ENCODE measurements at places on chromosomes 13 and 19.

- DNase-seq = peak; percentile 65
Observed at GRCh38 chr19:2315818-2316353, 7.9 kb upstream of the LINGO3 start.

- DNase-seq = no peak
Observed at GRCh38 chr13:50999641-51000040, 90.0 kb downstream of the RNASEH2B start.

DNA sequence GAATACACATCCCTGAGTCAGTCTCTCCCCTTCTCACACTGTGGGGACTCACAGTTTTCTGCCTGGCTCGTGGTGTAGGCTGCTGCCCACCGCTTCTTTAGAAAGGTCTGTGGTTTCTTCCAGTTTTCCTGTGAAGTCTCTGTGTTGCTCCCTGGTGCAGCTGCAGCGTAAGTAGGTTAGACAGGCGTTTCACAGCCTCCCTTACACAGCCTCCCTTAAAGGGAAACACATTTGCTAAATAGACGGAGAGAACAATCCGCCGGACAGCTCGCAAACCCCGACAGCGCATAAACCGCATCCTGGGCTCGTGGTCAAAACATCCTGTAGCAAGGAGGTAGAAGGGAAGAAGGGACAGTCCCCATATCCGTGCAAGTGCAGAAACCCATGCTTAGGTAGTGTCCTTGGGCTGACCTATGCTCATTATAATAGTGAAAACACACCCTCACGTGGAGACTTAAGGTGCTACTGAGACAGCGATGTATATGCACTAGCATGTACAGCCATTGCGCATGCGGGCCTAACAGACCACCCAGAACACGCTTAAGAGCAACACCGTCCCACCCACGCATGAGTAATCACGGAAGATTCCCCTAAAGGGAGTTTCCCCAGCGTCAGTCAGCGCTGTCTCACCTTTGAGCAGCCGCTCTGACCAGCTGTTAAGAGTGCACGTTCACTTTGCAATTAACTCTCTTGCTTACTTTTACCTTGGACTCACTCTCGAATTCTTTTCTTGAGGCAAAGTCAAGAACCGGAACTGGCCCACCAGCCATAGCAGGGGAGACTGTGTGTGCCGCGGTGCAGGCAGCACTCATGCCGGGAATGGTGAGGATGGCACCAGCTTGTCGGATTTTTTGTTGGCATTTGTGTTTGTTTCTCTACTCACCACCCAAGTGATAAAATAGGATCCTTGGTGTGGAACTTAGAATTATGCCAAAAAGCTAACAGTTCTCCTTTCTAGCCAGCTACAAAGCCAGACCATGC lies 16.6 kb downstream of the SIGLEC8 start:
- DNase-seq = no peak

DNA sequence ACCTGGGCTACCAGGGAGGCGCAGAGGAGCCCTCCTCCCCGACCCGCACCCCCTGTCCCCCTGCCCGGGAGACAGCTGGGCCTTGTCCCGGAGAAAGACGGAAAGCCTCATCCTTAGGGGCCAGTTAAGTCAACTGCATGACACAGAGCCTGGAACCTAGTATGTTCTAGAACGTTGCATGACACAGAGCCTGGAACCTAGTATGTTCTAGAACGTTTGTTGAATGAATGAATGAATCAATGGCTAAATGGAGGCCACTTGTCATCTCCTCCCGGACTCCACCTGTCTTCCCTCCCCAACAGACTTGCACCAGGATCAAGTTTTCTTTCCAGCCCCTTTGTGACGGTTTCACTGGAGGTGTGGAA lies 706 bp downstream of the SERP2 start:
- DNase-seq = no peak

DNA sequence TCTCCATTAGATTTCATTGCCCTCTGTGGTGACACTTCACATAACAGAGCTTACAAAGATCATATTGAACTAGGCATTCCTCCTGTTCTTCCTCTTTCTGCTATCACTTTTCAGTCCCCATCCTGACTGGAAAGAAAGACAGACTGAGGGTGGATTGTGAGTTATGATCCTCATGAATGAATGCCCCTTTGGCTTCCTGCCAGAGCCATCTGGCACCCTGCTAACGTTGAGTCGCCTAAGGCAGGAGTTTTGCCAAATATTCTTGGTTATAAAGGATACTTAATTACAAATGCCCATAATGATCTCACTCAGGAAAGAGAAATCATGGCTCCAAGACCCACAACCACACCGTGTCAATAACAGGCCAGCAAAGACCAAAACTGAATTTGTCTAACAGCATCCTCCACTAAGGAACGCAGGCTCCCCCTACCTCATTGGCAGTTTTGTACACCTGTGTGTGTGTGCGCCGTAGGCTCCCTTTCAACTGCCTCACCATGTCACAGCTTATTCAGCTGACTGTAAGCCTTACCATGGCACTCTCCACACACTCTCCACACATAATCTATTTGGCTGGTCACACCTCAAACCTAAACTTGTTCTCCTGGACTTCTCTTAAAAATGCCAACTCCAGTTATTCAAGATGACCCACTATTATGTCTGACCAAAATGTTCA lies 15.5 kb downstream of the ZNF211 start:
- DNase-seq = no peak

GRCh38 chr13:50726164-50726563 lies 117.3 kb downstream of the DLEU7 start:
- no peak for DNase-seq

GRCh38 chr13:26307701-26308100 lies 53.8 kb downstream of the CDK8 start:
- DNase-seq = no peak

DNA sequence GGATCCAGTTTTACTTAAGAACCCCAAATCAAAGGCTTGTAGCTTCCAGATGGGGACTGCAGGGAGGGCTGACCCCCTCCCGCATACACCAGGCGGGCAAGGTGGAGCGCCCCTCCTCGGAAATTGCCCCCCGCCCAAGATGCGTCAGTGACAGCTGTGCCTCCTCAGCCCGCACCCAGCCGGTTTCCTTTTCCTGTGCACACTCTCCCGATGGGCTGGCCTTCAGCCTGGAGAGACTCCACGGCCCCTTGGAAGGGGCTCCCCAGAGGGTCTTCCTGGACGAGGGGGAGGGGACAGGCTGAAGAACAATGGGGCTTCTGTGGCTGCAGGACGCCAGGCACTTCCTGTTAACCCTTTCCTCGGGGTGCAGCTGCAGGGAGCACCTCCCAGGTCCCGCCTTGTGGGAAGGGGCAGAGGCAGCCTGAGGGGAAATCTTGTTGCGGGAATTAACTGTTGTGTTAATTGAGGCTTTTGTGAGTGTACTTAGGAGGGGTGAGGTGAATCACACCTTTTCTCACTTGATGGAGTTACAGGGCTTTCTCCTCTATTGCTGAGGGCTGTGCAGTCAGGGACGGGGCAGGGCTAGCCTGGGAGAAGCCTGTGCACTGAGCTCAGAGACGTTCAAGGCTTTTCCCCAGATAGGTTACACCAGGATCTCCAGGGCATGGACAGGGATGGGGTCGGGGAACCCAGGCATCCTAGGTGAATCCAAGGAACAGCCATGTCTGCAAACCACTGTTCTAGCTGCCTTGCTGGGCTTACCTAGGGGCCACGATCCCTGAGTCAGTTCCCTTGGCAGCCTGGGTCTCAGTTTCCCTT lies 14.3 kb downstream of the IER2 start:
- peak; percentile 75 for DNase-seq

All from left colon (tissue), 2 donors.